ENCODE measurements at places on chromosomes 12 and 14.
A peak's percentile ranks its signal among the peaks of the same experiment; 100 is the strongest.

DNA sequence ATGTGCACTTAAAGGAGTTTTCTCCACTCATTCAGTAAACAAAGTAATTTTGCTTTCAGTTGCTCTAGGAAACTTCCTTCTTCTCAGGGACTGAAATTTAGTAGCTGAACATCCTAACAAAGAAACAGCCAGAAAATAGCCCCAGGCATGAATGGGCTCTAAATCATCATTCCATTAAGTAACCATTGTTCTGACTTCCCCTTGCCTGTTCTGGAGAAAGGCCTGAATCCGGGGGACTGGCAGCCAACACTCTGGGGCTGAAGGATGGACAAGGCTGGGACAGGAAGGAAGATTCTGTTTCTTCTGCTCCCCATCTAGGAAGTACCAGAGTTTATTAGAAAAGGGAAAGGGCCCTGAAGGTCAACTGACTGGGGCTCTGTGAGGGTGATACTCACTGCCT is 104.5 kb downstream of the ESRRB start:
- no peak for DNase-seq

GRCh38 chr12:93315907-93316622 is 61.7 kb upstream of the NUDT4 start:
- DNase-seq = no peak

- no peak for DNase-seq
These were observed 24.2 kb downstream of the CDK17 start for GRCh38 chr12:96375841-96376604.

GRCh38 chr14:100813291-100813690 is 12.6 kb upstream of the MEG3 start:
- DNase-seq = no peak

- no peak for DNase-seq
These were observed 345.2 kb upstream of the FKBP4 start for GRCh38 chr12:2449586-2449985.

DNA sequence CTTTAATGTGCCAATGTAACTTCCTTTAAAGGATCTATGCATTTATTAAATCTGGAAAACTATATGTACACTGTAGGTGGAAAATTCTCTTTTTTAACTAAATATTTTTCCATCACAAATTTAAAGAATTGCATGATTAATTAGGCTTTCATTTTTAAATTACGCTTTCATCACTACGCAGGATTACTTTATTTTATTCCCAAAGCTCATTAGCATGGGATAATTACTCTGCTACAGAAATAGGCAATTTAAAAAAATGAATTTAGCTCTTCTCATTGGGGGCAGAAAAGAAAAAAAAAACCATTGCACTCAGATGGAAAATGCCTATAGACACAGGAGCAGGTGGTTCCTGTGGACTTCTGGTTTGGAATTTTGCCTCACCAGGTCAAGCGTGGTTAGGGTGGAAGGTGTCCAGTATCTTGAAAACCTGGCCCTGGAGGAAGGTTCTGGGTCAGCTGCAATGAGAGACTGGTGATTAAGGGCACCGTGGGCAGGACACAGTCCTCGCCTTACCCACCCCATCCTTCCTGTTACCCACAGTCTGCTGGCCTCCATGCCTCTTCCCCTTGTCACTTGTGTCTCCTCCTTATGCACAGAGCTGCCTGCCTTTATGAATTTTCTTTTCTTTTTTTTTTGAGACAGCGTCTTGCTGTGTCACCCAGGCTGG is 17.3 kb upstream of the RIN3 start:
- no peak for DNase-seq

DNA sequence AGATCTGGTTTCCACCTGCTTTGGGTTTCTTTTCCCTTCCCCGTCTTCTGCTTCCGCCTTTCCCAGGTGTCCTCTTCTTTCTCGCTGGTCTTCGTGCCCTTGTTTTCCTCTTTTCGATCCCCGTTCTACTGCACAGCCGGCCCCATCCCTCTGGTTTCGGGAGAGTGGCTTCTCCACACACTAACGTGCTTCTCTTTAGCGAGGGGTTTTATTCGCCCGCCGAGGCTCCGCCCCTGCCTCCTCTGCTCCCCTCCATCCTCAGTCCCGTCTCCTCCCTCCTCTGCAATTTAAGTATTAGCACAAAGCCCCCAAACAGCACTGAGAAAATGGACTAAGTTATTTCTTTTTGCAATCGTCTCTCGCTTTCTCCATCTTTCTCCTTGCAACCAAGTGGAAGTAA is at the start of gene SLC7A8:
TSS of gene SLC7A8 (minus strand) at position 182 of the 400 bp plus-strand sequence. CDS start 746 bp downstream, outside the sequence.
- DNase-seq = peak; percentile 62

- DNase-seq = no peak
These were observed 55.5 kb downstream of the ANO2 start for GRCh38 chr12:5889381-5890047.

DNA sequence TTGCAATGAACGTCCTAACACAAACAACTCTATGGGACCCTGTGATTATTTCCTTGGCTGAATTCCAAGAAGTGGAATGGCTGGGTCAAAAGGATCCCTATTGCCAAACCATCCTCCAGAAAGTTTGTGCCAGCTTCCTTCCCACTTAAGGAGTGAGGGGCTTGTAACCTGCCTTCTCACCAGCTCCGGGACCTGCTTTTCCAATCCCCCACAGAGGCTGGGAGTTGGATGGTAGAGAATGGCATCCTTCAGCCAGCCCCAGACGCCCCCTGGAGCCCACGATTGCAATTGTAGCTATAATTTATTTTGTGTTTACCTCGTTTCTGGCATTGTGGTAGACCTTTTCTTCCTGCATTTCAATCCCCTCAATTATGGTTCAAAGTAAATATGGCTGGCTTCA is 9.7 kb upstream of the ZDHHC22 start:
- peak; percentile 15 for DNase-seq

DNA sequence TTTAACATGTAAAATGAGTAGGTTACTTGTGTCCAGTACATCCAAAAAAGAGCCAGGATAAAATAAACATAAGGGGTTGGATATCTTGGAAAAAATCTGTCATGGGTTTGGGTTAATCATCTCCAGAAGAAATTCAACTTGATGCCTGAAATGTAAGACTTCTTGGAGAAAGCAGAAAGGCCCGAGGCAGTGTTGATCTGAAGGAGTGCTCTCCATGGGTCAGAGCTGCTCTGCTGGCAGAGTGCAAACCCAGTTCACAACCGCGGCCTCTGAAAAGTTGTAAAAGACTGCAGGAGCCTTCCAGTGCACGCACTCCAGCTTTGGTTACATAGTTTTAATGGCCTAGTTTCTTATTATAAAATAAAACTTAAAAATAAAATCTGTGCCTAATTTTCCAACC is 97.3 kb upstream of the ALX1 start:
- DNase-seq = no peak

GRCh38 chr12:3332188-3332587 is 158.8 kb upstream of the PRMT8 start:
- DNase-seq = no peak

DNA sequence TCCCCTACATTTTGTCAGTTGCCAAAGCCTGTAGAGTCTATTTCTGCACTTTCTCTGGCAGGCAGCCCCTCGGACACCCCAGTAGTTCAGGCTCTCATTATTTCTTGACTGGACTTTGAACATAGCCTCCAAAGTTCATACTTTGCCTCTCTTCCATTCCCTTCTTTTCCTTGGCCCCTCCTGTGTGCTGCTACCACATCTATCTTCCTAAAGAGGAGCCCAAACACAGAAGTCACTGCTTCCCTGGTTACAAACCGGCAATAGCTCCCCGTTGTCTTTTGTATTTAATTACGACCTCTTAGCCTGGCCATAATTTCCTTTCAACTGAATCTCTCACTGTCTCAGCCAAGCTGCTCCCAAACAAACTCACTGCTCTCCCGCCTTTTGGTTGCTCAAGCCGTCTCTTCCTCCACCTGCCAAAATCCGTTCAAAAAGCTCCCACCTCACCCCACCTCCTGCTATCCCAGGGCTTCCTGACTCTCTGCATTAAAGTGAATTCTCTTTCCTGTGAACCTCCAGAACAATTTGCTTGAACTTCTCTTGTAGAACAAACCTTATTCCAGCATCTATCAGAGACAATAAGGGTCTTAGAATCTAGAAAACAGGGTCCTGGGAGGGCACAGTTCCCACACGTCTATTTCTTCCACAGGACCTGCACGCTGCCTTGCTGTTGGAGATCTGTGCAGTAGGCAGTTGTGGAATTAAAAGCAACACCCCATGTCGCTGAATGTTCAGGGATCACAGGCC is 46.9 kb downstream of the PRMT8 start:
- DNase-seq = no peak

DNA sequence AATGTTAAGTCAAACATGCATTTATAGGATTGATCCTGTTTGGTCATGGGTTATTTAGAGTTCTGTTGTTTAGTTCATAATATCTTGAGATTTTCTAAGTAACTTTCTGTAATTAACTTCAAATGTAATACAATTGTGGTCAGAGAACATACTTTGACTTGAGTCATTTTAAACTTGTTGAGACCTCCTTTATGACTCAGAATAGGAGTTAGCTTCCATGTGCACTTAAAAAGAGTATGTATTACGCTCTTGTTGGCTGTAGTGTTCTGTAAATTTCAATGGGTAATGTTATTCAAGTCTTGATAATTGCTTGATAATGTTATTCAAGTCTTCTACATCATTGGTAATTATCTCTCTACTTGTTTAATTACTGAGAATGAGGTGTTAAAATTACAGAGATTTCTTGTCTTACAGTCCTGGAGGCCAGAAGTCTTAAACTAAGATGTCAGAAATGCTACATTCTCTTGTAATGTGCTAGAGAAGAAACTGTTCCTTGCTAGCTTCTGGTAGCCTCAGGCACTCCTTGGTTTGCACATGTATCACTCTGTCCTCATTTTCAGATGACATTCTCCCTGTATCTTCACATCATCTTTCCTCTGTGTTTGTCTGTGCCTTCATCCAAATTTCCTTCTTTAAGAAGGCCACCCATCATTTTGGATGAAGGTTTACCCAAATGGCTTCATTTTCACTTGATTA is 197.3 kb downstream of the TMTC3 start:
- DNase-seq = no peak

GRCh38 chr12:105993766-105994555 is 144.8 kb downstream of the NUAK1 start:
- DNase-seq = no peak

GRCh38 chr12:89087149-89087825 is 265.0 kb downstream of the DUSP6 start:
- DNase-seq = no peak

GRCh38 chr14:36755756-36756155 is 94.1 kb downstream of the PAX9 start:
- no peak for DNase-seq

DNA sequence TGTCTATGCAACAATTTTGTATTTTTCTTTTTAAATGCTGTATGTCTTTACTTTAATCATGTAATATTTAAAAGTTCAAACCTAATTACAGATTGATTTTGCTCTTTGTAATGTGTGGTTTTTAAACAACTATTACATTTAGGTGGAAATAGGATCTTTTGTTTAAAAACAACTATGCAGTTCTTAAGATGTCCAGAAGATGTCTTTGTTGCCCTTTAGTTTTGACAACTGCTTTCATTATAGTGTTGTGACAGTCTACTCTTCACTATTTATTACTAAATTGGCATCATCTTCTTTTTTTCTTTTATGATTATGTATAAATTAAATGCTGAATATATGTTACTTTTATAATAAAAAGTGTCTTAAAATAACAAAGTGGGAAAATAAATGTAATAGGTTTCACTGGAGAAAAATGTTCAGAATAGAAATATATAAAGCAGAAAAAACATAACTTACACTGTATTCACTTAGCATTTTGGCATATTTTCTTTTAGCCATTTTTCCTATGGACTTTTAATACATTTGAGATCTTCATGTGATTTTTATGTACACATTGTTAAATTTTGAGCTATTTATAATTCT is 27.1 kb upstream of the PCNX4 start:
- DNase-seq = no peak

- DNase-seq = no peak
These were observed 402.8 kb downstream of the AEBP2 start for GRCh38 chr12:19842116-19842515.

DNA sequence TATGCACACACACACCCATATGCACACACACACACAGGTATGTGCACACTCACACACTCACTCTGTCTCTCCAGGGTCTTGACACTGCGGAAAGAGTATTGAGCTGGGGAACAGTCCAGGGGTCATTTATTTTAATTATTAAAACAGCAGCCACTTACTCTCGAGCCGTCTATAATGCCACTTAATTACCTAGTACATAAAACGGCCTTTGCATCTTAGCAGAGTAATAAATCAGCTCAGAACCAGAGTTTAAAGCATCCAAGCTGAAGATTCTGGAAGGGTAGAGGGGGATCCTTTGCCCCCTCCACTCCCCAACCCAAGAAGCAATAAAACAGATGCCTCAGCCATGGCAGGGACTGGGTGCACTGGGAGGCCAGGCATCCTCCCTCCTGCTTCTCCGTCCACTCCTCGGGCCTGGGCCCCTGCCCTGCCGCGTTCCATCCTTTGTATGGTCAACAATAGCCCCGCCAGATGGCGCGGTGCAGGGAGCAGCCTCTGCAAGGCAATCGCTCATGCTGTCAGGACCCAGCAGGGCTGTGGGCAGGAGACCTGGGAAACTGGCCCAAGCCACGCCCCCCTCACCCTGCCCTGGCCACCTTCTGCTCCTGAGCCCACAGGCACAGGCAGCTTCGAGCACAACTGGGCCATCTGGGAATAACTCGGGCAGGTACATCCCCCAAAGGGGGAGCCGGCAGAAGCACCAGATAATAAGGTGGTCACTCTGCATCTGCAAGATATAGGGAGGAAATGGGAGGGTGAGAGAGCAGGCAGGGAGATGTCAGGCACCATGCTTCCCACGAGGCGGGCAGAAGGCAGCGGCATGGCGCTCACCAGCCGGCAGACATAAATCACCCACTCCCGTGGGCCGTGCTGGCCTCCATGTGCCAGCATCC is 40.9 kb downstream of the CCDC85C start:
- DNase-seq = peak; percentile 79

GRCh38 chr14:22163051-22163450 is 426.0 kb downstream of the DAD1 start:
- no peak for DNase-seq

DNA sequence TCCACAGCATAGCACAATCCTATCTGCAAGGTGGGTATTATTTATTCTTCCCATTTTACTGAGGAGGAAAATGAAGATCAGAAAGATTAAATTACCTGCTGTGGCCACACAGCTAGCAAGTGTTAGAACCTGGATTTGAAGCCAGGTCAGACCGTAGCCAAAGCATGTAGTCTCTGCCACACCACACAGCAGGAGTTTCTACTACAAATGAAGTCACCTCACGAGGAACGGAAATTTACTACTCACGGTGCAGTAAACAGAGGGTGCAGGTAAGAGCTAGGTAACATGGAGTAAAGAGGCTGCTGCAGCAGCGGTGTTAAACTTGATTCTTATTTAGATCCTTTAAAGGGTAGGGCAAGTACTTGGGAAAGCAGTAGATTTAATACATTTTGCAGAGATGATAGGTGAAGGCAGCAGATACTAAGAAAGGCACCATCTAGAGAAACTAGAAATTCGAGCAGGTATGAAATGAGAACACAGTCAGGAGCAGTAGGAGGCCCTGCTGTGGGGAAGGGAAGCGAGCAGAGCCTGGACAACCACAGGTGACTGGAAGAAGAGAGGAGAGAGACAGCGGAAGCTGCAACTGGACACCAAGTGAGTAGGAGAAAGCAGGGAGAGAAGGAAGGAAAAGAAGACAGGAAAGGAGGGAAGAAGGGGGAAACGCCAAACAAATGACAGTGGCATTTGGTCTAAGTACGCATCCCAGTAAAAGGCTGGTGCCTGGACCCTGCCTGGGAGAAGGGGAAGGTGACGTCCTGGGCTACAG is 21.5 kb downstream of the SPTB start:
- peak; percentile 63 for DNase-seq
